Activated CD8-positive, alpha-beta memory T cell treated with anti-CD3 and anti-CD28 coated beads, Interleukin-2, amount 50 U/mL, for 4 hours (primary cell): ENCODE measurements at places on chromosomes 2 and 18.

DNA sequence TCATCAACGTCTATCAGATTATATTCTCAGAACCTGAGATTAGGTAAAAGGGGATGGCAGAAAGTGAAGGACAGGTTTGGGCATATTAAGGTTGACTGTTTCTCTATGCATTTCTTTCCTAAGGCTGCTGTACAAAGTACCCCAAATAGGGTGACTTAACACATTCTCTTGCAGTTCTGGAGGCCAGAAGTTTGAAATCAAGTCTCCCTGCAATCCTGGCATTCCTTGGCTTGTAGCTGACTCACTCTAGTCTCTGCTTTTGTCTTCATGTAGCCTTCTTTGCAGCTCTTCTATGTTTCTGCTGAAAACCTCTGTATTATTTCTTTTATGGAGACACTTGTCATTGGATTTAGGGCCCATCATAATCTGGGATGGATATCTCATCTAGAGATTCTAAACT lies 364.3 kb downstream of the PLCL1 start:
- no peak for DNase-seq

- no peak for DNase-seq
These were observed 48.2 kb upstream of the LGALSL start for GRCh38 chr2:64405581-64406406.

DNA sequence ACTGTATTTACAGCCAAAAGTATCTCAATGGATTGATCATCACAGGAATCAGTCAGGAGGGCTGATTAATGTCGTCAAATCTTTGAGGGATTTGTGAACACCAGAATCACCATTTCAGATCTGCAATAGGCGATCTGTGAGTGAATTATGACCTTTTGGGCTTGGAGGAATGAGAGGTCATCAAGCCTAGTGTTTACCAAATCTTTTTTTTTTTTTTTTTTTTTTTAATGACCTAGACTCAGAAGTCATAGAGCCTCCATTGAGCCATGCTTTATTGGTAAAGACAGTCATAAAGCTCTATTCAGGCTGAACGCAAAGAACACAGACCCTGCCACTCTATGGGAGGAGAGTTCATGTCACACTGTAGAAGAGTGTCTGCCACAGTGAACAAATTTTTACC lies 97.7 kb downstream of the SOCS6 start:
- no peak for DNase-seq

DNA sequence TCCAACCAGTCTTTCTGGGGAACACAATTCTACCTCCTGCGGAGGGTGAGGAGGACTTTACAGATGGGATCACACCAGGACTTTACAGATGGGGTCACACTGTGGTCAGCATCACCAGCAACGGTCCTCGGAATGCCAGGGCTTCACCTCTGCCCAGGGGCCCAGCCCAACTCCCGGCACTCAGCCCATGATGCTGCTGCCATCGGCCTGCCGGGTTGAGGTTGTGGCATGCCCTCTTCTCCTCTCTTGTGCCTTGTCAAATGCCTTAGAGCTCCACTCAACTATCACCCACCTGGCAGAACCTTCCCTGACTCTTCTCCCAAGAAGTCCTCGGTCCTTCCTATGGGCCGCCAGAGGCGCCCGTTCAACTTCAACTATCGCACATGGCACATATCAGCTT lies 166.7 kb downstream of the CTIF start:
- no peak for DNase-seq

- no peak for DNase-seq
These were observed 695.1 kb downstream of the PLCL1 start for GRCh38 chr2:198499539-198499938.
